Keratinocyte (primary cell): ENCODE measurements at places on chromosomes 16 and 17. TPM values are rescaled to one million over a fixed set of nuclear protein-coding genes. Genes with fewer than 3 reads are reported as not detected.

GRCh38 chr17:79093270-79093669 is 18.6 kb downstream of the ENGASE start:
- H3K4me3 ChIP-seq = no peak overlapping the region
- DNase-seq = no peak
- H3K27me3 ChIP-seq = peaks cover 44% of the 10 kb centered on the region

- no peaks in the 10 kb centered on the region for H3K27me3 ChIP-seq
- DNase-seq = no peak
- no peaks in the 10 kb centered on the region for H3K36me3 ChIP-seq
- no peak overlapping the region for H3K27ac ChIP-seq
These were observed 7.3 kb upstream of the CMTM3 start for GRCh38 chr16:66596986-66597848.

The DLX4 gene
- polyA plus RNA-seq = 0.10 to 0.22 TPM (median 0.18 TPM) in 3 replicates

GRCh38 chr16:46690281-46691178 is 1.1 kb downstream of the ORC6 start:
- H3K4me3 ChIP-seq = peak overlapping the region; percentile 91
- no peaks in the 10 kb centered on the region for H3K36me3 ChIP-seq
- H3K4me1 ChIP-seq = peaks cover 27% of the 10 kb centered on the region
- DNase-seq = no peak

DNA sequence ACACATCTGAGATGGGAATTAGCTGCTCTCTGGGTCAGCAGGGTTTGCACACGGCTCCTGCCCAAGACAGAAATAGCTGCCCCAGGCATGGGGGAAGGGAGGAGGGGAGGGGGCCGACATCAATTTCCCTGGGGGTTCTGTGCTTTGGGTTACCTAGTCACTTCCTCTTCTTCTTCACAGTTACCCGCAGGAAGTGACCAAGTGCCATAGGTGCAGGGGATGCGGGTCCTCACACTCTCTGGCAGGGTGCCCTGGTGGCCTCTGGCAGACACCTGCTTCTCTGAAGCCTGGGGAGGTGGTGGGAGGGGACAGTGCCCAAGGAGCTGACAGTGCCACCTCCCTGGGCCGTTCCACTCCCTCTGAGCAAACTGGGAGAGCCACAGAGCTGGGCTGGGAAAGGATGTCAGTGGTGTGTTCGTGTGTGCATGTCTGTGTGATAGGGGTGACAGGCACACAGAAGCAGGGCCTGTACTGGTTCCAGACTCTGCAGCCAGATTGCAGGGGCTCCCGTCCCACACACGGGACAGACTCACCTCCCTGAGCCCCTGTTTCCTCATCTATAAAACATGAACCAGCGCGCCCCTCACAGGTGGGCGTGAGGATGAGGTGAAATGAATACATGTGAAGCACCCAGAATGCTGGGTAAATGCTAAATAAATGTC is 18.2 kb downstream of the SCN4A start:
- H3K27ac ChIP-seq = no peak overlapping the region
- no peak overlapping the region for H3K4me3 ChIP-seq
- peaks cover 24% of the 10 kb centered on the region for H3K27me3 ChIP-seq
- H3K4me1 ChIP-seq = no peaks in the 10 kb centered on the region
- no peaks in the 10 kb centered on the region for H3K36me3 ChIP-seq
- no peak for DNase-seq

DNA sequence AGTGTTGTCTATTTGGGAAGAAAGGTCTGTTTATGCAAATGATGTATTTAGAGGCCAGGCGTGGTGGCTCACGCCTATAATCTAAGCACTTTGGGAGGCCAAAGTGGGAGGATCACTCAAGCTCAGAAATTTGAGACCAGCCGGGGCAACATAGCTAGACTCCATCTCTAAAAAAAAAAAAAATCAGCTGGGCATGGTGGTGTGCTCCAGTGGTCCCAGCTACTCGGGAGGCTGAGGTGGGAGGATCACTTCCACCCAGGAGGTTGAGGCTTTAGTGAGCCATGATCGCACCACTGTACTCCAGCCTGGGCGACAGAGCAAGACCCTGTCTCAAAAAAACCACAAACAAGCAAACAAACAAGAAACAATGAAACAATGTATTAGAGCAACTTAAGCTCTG is 18.9 kb upstream of the HEATR3 start:
- H3K27me3 ChIP-seq = no peaks in the 10 kb centered on the region
- H3K27ac ChIP-seq = no peak overlapping the region
- H3K4me3 ChIP-seq = no peak overlapping the region
- no peaks in the 10 kb centered on the region for H3K36me3 ChIP-seq
- DNase-seq = no peak
- H3K4me1 ChIP-seq = no peaks in the 10 kb centered on the region

The IL17C gene
- polyA plus RNA-seq = not detected in 3 replicates

The CDK3 gene
- polyA plus RNA-seq = 1.8 to 3.6 TPM (median 2.0 TPM) in 3 replicates

DNA sequence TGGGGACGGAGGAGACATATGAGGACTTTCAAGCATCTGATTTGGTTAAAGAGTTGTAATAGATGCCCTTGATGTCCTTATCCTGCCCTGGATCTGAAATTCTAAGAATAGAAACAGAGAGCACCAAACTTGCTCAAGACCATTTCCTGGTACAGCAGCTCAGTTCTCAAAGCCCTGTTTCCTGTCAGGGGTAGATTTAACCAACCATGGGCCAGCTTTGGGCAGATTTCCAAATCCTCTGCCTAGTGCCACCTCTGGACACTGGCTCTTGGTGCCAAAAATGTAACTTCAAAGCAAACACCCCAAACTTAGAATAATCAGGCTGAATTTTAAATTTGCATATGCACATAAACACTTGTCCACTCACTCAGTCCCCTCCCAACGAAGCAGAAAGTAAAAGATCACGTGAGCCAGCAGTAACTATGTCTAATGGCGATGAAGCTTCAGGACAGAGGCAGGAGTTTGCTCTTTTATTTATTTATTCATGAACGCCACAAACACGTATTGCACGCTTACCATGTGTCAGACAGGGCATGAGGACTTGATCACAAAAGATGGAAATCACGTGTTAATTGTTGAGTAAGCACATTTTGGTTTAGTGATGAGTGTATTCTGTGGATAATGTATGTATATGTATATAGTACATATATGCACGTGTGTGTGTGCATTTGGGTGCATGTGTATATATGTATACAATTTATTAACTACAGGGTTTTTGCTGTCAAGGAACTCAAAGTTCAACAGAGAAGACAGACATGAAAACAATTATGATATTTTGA is 23.1 kb upstream of the SDK2 start:
- H3K27me3 ChIP-seq = peaks cover 29% of the 10 kb centered on the region
- H3K27ac ChIP-seq = no peak overlapping the region
- DNase-seq = no peak
- H3K4me3 ChIP-seq = no peak overlapping the region
- no peaks in the 10 kb centered on the region for H3K4me1 ChIP-seq

- peak overlapping the region; percentile 82 for H3K27ac ChIP-seq
- no peak overlapping the region for H3K4me3 ChIP-seq
- no peak for DNase-seq
- H3K27me3 ChIP-seq = no peaks in the 10 kb centered on the region
- H3K4me1 ChIP-seq = peaks cover 29% of the 10 kb centered on the region
These were observed 63.3 kb upstream of the MTMR4 start for GRCh38 chr17:58577696-58578095.

DNA sequence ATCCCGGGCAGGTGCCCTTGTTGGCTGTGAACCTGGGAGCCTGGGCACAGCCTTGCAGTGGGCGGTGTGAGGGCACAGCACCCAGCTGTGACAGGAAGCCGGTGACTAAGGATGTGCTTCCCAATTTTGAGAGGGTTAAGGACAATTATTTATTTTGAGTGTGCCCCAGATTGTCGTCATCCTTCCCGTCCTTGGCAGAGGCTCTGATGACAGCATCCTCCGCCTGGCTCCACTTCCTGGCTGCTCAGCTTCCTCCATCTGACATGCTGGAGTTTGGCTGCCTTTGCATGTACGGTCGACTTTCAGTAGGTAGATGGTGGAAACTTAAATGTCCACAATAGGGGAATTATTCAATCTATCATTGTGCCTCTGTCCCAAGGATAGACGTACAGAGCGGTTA is 282.4 kb upstream of the EEF2KMT start:
- H3K4me1 ChIP-seq = no peaks in the 10 kb centered on the region
- no peak for DNase-seq

DNA sequence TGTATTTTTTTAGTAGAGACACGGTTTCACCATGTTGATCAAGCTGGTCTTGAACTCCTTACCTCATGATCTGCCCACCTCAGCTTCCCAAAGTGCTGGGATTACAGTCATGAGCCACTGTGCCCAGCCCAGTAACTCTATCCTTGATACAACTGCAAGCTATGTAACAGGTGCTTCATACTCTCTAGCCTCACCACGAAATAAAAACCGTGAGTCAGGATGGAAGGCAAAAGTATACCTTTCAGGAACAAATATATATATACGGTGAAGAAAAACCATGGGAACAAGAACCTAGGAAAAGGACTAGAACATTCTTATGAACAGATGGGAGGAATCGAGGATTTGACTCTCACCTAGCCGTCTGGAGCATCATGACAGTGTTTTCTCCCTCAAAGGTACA is 9.6 kb upstream of the FBF1 start:
- H3K4me1 ChIP-seq = no peaks in the 10 kb centered on the region
- no peak overlapping the region for H3K4me3 ChIP-seq
- no peak for DNase-seq
- H3K27ac ChIP-seq = no peak overlapping the region
- H3K27me3 ChIP-seq = no peaks in the 10 kb centered on the region

DNA sequence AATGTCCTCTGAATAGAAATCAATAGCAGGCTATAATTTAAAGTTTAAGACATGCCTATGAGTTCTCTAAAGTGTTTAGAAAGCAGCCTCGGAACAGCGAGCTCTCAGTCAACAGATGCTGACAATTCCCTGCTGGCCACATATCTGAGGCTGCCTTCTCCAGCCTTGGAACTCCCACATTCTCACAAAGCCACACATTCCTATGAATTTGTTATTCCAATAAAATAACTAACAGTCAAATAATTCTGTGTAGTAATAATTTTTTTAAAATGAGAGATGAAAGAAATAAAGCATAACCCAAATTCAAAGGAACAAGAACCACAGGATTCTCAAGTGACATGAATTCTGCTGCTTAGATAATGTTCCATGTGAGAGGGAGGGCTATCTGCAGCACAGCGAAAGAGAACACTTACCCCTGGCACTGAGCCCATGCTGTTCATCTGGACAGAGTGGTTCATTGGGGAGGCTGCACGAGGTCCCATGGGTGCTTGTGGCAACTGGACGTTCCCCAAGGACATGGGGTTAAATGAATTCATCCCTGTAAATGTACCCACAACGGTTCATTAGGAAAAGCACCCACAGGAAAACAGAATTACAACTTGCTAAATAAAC is 56.9 kb upstream of the TRAP1 start:
- no peak for DNase-seq
- H3K4me1 ChIP-seq = no peaks in the 10 kb centered on the region
- H3K4me3 ChIP-seq = no peak overlapping the region
- H3K27me3 ChIP-seq = no peaks in the 10 kb centered on the region
- H3K27ac ChIP-seq = no peak overlapping the region

- no peak overlapping the region for H3K27ac ChIP-seq
- no peak overlapping the region for H3K4me3 ChIP-seq
- H3K36me3 ChIP-seq = no peaks in the 10 kb centered on the region
- H3K27me3 ChIP-seq = no peaks in the 10 kb centered on the region
- no peak for DNase-seq
These were observed 134.8 kb upstream of the TP53TG3C start for GRCh38 chr16:33059206-33059605.

The MFAP4 gene
- not detected in 3 replicates for polyA plus RNA-seq

The TLCD2 gene
- polyA plus RNA-seq = 0.75 to 1.1 TPM (median 0.76 TPM) in 3 replicates

The KRTAP9-4 gene
- polyA plus RNA-seq = not detected in 3 replicates

GRCh38 chr16:71254832-71255525 is 24.5 kb upstream of the HYDIN start:
- H3K27me3 ChIP-seq = no peaks in the 10 kb centered on the region
- H3K36me3 ChIP-seq = no peaks in the 10 kb centered on the region
- no peaks in the 10 kb centered on the region for H3K4me1 ChIP-seq

- H3K27me3 ChIP-seq = peaks cover 32% of the 10 kb centered on the region
- DNase-seq = no peak
These were observed 7.4 kb downstream of the PRCD start for GRCh38 chr17:76547183-76547641.

- peaks cover 24% of the 10 kb centered on the region for H3K4me1 ChIP-seq
- no peaks in the 10 kb centered on the region for H3K27me3 ChIP-seq
- DNase-seq = no peak
- no peaks in the 10 kb centered on the region for H3K36me3 ChIP-seq
These were observed 86.7 kb downstream of the MRC2 start for GRCh38 chr17:62714016-62714777.

DNA sequence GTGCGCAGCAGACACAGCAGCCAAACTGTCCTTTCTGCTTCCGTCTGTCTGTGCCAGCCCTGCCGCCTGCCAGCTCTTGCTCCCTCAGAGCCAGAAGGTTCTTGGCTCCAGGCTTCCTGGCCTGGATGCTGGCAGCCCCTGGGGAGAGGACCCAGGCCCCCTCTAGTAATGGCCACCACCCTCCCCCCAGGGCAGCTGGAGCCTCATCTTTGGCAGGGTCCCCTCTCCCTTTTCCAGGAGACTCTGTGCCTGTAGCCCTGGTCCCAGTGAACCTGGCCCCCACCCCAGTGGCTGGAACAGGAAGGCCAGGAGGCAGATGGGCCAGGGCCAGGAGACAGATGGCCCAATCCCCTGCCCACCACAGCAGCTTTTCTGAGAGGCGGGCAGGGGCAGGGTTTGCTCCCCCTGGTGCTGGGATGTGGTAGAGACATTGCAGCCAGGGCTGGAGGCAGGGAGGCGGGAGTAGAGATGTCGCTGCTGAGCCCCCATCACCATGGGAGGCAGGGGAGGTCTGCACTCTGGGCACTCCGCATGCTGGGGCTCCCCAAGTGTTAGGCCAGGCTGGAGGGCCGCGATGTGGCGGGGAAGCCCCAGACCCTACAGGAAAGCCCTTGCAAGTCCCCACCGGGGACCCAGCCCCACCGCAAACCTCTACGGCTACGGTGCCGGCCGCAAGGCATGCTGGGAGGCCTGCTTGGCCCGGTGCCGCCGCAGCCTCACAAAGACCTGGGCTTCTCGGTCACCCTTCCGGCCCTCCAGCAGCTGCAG is 16.7 kb downstream of the UNC13D start:
- H3K27me3 ChIP-seq = no peaks in the 10 kb centered on the region
- peaks cover 3% of the 10 kb centered on the region for H3K36me3 ChIP-seq
- DNase-seq = no peak
- H3K4me3 ChIP-seq = no peak overlapping the region
- H3K27ac ChIP-seq = no peak overlapping the region
- peaks cover 3% of the 10 kb centered on the region for H3K4me1 ChIP-seq

DNA sequence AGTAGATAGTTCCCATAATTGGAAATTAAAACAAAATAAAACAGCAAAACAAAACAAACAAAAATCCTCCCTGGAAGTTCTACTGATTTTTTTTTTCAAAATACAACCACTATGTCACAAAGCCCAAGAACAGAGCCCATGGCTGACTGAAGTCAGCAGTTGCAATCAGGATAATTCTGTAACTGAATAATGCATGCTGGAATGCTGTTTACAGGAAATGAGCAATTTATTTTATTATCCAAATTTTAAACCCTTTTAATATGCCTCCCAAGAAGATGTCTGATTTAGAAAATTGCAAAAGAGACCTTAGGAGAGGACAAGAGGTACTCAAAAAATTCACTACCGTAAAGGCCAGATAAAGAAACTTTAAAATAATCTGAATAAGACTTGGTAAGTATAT is 578.2 kb downstream of the TOX3 start:
- no peak overlapping the region for H3K4me3 ChIP-seq
- H3K27me3 ChIP-seq = peaks cover 3% of the 10 kb centered on the region
- no peak for DNase-seq
- no peaks in the 10 kb centered on the region for H3K4me1 ChIP-seq
- no peaks in the 10 kb centered on the region for H3K36me3 ChIP-seq

- H3K27me3 ChIP-seq = no peaks in the 10 kb centered on the region
- H3K4me3 ChIP-seq = no peak within 1 kb of the TSS
- no peaks in the 10 kb centered on the region for H3K36me3 ChIP-seq
- H3K27ac ChIP-seq = no peak within 1 kb of the TSS
These were observed at the start of gene ABCA10 for GRCh38 chr17:69228576-69228975. ABCA10 (minus strand) TSS chr17:69228824; CDS start chr17:69225358, 3,466 bp downstream.
